K562 (cell line): ENCODE measurements at places on chromosomes 5 and 9.

DNA sequence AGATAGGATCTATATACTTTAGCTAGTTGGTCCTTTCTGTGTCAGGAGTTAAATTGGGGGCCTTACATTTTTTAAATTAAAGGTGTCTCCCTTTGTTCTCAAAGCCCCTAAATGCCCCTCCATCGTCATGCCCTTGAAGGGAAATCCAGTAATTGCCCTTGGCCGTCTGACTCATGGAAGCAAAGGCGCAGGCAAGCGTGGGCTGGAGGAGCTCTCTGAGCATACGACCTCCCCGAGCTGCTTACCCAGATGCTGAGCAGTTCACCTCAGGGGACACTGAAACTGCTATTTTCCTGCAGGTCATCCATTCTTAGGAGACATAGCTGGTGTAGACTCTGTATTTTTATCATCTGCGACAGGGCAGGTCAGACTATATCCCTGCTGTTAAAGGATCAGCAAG is 23.0 kb downstream of the PCSK1 start:
- no peak overlapping the region for H3K27ac ChIP-seq
- H3K4me3 ChIP-seq, result no peak overlapping the region
- H3K27me3 ChIP-seq, result peaks cover 7% of the 10 kb centered on the region; the same call in 1 of the 3 replicates
- H3K36me3 ChIP-seq, result no peaks in the 10 kb centered on the region
- DNase-seq, result no peak
- H3K4me1 ChIP-seq, result no peaks in the 10 kb centered on the region

- DNase-seq, result no peak
- no peaks in the 10 kb centered on the region for H3K36me3 ChIP-seq
- H3K4me1 ChIP-seq, result no peaks in the 10 kb centered on the region
- peaks cover 25% of the 10 kb centered on the region for H3K27me3 ChIP-seq
- no peak overlapping the region for H3K27ac ChIP-seq
These were observed 52.2 kb downstream of the ROPN1L start for GRCh38 chr5:10493884-10494283.

- no peaks in the 10 kb centered on the region for H3K27me3 ChIP-seq
- no peak overlapping the region for H3K27ac ChIP-seq
- DNase-seq, result no peak
- no peak overlapping the region for H3K4me3 ChIP-seq
- no peaks in the 10 kb centered on the region for H3K36me3 ChIP-seq
These were observed 77.5 kb downstream of the STARD4 start for GRCh38 chr5:111434800-111435199.

DNA sequence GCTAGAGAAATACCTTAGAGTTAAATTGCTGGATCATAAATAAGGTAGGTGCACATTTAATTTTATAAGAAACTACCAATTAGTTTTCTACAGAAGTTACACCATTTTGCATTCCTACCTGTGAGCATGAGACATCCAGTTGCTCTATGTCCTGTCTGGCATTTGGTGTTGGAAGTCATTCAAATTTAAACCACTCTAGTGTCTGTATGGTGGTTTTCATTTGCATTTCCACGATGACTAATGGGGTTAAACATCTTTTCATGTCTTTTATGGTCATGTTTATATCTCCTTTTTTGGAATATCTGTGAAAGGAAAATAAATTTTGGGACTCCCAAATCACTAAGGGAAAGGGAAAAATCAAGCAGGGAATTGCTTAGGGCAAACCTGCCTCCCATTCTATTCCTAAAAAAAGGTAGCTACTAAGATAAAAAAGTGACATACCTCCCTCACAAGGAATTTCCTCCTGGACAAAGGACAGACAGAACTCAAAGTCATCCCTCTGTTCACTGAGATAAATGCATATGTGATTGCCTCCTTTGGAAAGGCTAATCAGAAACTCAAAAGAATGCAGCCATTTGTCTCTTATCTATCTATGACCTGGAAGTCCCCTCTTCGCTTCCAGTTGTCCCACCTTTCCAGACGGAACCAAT is 31.6 kb upstream of the ADCY2 start:
- H3K36me3 ChIP-seq, result no peaks in the 10 kb centered on the region
- H3K4me3 ChIP-seq, result no peak overlapping the region
- no peak overlapping the region for H3K27ac ChIP-seq
- DNase-seq, result no peak
- no peaks in the 10 kb centered on the region for H3K4me1 ChIP-seq

GRCh38 chr9:98087420-98088354 is 31.2 kb downstream of the NANS start:
- no peak for DNase-seq
- H3K36me3 ChIP-seq, result peaks cover 62% of the 10 kb centered on the region
- H3K4me1 ChIP-seq, result peaks cover 9% of the 10 kb centered on the region; the same call in 2 of the 3 replicates
